Right ventricle myocardium superior (tissue), 1 donor: ENCODE measurements at places on chromosomes 5 and 9.
A peak's percentile ranks its signal among the peaks of the same experiment; 100 is the strongest.

- DNase-seq = peak; percentile 67
Measured at GRCh38 chr9:125747765-125748445, 732 bp downstream of the PBX3 start.

- DNase-seq = peak; percentile 45
Measured at GRCh38 chr5:75656311-75657003, 45.2 kb downstream of the ANKDD1B start.

DNA sequence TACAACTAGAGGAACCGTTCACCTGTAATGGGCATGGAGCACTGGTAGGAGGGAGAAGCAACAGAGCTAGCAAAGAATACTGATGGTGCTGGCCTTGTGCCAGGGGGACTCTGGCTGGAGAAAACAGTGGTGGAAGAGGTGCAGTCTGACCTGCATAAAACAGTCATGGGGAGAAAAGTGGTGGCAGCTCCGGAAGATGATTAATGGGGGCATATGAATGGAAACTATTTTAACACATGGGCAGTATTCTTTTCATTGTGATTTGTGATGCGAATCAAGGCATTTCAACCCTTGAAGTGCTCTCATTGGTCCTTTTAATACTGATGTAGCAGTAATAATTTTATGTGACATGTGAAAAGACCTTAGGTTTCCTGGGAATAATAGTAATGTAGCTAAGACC, 219.6 kb downstream of the ADAMTS6 start:
- no peak for DNase-seq

DNA sequence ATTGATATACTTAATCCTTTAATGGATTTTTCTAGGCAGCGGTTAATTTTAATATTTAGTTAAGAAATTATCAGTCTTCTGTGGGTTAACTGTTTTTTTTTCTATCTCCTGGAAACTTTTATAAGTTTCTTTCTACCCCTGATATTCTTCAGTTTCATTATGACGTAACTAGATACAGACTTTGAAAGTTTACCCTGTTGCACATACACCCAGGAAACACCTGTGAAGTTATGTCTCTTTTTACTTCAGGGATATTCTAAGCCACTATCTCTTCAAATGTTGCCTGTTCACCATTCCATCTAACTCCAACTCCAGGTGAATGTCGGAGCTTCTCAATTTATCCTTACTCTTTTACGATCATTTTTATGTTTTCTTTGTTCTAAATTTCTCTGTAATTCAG, 329.0 kb downstream of the ICE1 start:
- DNase-seq = no peak

DNA sequence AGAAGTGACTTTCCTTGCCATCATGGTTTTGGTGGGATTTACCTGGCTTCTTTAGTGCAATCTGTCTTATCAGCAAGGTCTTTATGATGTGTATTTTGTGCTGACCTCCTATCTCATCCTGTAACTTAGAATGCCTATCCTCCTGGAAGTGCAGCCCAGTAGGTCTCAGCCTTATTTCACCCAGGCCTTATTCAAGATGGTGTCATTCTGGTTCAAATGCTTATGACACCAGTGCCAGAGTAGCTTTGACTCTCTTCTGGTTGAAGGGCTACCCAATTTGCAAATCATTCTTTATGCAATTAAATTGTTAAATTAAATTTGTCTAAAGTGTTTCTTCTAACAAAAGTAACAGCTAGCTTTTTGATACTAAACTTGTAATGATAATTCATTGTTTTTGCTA, 58.8 kb upstream of the PRDM9 start:
- DNase-seq = no peak

DNA sequence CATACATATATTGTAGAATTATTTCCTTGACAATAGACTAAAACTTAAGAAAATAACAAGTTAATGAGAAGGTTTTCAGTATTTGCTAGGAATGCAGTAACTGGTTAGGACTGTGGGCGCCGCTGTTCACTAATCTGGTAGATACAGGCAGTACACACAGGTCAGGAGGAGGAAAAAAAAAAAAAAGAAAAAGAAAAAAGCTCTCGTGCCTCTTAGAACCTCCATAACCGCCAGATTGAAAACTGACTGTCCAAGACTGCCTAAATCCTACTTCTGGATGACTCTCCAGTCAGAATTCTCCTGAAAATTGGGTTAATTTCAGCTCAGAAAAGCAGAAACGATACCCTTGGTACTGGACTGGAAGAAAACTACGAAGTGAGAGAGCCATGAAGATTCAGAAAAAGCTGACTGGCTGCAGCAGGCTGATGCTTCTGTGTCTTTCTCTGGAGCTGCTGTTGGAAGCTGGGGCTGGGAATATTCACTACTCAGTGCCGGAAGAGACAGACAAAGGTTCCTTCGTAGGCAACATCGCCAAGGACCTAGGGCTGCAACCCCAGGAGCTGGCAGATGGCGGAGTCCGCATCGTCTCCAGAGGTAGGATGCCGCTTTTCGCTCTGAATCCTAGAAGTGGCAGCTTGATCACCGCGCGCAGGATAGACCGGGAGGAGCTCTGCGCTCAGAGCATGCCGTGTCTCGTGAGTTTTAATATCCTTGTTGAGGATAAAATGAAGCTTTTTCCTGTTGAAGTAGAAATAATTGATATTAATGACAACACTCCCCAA, at the start of gene PCDHGA1:
Gene PCDHGA1, plus strand, starts transcription at position 216 of the 782 bp plus-strand sequence.
- no peak for DNase-seq

DNA sequence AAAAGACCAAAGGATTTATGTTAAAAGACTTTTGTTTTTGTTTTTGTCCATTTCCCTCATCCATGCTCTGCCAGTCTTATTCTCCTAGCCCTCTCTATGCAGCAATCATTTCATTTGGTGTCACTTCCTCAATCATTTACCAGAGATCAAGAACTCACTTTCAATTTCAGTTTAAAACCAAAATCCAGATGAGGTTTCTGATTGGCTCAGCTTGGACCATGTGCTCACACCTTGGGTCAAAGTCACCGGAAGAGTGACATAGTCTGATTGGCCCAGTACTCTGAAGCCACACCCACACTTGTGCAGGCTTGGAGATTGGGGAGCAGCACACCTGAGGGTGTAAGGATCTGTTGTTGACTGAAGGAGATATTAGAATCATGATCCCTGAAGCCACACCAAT, 79.6 kb downstream of the TLR4 start:
- DNase-seq = no peak

- DNase-seq = peak; percentile 56
Measured at GRCh38 chr5:171419688-171420430, 412 bp downstream of the FGF18 start.

DNA sequence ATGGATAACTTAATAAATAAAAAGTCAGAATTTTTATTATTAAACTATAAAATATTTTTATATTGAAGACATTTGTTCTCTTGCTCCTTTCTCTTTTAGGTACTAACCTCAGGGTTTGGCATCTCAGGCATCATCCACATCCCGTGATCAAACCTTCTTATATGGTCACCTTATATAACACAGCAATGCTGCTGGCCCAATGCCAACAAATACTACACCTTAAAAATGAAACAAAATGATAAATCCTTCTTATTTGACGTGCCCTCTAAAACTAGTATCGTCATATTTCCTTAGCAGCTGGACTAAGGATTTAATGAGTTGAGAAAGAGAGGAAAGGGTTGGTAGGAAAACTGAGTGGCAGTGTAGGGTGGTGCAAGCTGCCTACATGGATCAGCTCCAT, 56.6 kb downstream of the NDUFAF2 start:
- DNase-seq = no peak

GRCh38 chr5:427415-428087, 15.4 kb upstream of the EXOC3 start:
- no peak for DNase-seq

DNA sequence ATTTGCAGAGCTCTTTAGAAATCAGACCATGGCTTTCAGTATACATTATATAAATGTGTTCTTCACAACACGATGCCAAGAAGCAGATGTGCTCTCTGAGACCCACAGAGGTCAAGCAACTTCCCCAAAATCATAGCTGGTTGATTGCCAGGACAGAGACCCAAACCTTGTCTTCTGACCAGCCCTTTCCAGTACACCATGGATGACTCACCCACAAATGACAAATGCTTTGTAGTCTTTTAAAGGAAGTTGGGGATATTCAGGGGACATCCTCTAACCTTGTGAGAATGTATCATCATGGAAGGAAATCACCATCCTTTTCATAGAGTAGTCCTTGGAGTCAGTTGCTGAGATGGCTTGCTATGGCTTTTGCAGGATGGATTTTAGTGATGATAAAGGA, 30.1 kb downstream of the ZNF462 start:
- no peak for DNase-seq

- DNase-seq = no peak
Measured at GRCh38 chr5:159067201-159067600, 32.5 kb downstream of the EBF1 start.

- no peak for DNase-seq
Measured at GRCh38 chr5:157571357-157571827, 4.2 kb downstream of the ADAM19 start.

DNA sequence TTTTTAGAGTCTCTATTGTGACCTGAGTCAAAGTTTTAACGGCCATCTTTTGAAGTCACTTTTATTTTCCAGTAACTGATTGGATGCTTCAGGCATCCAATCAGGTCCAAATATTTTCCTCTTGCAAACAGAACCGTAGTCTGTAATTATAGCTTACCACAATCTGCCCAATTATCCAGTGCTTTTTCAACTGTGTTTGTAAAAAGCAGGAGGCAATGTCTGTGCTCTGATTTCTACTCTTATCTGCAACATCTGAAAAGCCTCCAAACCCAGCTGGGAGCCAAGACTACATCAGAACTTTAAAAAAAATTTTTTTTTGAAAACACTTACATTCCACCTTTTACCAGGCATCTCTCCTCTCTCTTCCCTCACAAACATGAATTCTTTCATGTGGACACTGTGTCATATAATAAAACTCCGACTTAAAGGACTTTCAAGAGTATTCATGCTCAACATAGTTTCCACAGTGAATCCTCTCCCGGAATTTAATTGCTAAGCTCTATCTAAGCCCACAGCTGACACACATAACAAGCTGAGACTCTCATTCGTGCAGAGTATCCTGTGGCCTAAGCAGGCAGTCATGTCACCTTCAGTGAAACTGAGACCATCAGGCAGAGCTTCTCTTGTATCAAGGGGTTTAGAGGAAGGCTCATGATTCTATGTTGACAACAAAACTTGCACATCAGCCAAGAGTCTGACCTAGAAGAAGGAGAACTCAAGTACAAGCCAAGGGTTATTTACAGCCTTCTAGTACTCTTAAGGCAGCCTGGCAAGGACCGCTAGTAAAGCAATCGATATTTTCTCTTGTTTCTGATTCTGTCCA, 272.7 kb downstream of the TLE1 start:
- DNase-seq = no peak

- DNase-seq = no peak
Measured at GRCh38 chr5:25458628-25459027, 813.9 kb upstream of the CDH10 start.

- no peak for DNase-seq
Measured at GRCh38 chr9:113461285-113461684, 2.2 kb upstream of the RGS3 start.

DNA sequence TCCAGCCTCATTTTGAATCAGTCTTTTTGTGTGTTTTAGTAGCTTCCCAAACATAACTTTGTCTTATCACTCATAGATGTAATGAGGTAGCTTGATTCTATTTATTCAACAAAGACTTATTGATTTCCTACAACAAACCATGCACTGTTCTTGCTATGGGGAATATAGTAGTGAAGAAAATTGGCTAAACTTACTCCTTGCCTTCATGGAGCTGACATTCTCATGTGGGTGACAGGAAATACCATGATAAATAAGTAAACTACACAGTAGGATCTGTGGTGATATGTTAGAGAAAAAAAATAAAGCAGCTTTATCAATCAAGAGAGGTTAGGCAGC, 255.7 kb upstream of the TNC start:
- no peak for DNase-seq

GRCh38 chr9:104330841-104331240, 173.2 kb upstream of the OR13F1 start:
- DNase-seq = no peak

DNA sequence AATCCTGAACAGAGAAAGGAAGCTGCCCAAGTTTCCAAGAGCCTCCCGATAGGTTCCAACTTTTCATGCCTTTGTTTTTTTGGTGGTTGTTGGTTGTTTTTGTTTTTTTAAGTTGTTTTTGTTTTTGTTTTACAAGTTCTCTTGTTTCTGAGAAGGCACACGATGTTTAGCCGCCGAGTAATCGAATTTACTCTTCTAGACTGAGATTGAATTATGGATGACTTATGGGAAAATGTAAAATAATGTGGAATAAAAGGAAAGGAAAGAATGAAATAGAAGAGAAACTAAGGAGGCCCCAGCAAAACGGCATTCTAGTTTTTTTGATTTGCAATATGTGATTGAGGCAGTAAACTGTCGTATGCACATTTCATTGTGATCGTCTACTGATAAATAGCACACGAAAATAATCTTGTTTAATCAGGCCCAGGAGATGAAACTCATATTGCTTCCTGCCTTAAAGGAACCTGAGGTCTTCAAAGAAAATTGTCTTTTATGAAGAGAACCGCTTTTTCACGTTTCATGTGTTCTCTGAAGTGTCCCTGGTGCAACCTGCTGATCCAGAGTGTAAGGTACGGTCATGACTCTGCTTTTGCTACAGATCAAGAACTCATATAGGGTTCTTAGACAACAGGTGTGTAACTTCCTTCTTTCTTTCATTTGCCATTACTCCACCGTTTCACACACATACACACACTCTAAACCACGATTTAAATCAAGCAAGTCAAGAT, 1.3 kb upstream of the GNAQ start:
- no peak for DNase-seq

DNA sequence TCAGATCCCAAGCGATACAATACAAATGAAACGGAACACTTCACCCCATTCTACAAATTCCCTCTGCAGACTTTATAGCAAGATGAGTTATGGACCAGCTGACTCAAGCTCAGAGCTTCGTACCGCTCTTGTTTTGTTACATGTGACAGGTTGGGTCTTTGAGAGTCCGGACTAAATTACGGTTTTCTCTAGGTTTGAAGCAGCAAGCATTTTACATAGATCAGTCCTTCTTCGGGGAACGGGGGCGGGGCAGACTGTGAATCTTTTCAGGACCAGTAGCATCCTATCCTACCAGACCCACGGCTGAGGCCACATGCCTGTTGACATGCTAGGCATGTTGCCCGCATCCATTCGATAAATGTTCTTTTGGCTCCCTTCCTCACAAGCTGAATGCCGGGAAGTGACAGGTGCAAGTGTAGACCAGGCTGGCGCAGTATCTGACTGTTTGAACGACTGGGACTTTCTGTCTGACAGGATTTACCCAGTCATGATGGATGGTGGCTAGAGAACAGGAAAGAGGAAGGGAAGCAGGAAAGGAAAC, 811.0 kb upstream of the GRAMD2B start:
- no peak for DNase-seq

- no peak for DNase-seq
Measured at GRCh38 chr5:84632418-84632817, 247.7 kb upstream of the EDIL3 start.
